Head of caudate nucleus (tissue), 42 donors: ENCODE measurements at places on chromosomes 13 and 19.

GRCh38 chr13:77861741-77862140 lies 56.9 kb downstream of the EDNRB start:
- no peak for DNase-seq

DNA sequence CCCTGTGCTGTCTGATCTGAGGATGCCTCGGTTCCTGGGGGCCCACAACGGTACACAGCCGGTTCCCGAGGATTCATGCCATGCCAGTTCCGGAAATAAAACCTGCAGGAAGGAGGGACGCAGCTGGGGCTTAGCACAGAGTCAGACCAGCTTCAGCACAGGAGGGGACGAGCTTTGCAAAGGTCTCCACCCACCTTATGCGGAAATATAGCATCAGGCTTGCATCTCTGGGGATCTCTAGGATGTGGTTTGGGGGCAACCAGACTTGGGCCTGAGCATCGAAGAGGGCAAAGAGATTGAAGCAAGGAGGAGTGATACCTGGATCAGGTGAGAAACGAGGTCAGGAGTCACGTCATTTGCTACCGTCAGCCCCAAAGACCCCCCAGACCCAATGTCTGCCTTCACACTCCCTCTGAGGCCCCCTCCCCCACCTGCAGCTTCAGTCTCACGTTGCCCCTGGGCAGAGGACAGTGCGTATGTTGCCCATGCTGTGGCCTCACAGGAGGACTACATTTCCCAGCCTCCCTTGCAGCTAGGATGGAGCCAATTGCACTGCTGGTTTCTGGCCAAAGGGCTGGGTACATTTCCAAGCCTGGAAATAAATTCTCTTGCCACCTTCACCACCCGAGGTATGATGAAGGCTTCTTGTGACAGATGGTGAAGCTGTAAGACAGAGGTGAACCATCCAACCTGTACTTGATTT lies 12.1 kb downstream of the TYK2 start:
- no peak for DNase-seq

- no peak for DNase-seq
Measured at GRCh38 chr19:14889994-14890642, 4.2 kb upstream of the OR7A17 start.

- no peak for DNase-seq
Measured at GRCh38 chr13:88031980-88032559, 360.9 kb downstream of the SLITRK5 start.

DNA sequence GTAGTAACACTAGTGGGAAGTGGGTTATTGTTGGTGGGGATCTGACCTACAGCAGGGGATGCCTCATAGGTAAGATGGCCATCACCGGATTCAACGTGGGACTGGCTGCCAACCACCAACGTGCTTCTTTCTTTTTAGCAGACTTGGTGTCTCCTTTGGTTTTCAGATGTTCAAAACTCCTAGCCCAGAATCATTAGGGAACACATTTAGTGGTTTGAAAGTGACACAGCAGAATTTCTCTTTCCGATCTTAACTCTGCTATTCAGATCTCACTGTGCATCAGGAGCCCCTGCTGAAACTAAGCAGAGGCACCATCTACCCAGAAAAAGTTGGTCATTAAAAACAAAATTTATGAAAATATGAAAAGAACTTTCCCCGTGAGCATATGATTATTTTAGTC lies 36.7 kb upstream of the PCDH8 start:
- DNase-seq = no peak

- DNase-seq = no peak
Measured at GRCh38 chr13:26813980-26814348, 53.4 kb upstream of the GPR12 start.

- DNase-seq = peak; percentile 69
Measured at GRCh38 chr19:18419195-18419698, at the start of gene SSBP4. Gene SSBP4 (plus strand): TSS chr19:18419398. CDS start chr19:18419649, 251 bp downstream.

GRCh38 chr13:96248996-96249395 lies 159.1 kb downstream of the HS6ST3 start:
- no peak for DNase-seq

- DNase-seq = peak; percentile 57
Measured at GRCh38 chr19:14561847-14562351, 10.0 kb downstream of the NDUFB7 start.

GRCh38 chr19:33047422-33047821 lies 17.3 kb downstream of the RHPN2 start:
- DNase-seq = no peak

GRCh38 chr19:55113570-55114039 lies 3.8 kb downstream of the PPP1R12C start:
- peak; percentile 63 for DNase-seq

DNA sequence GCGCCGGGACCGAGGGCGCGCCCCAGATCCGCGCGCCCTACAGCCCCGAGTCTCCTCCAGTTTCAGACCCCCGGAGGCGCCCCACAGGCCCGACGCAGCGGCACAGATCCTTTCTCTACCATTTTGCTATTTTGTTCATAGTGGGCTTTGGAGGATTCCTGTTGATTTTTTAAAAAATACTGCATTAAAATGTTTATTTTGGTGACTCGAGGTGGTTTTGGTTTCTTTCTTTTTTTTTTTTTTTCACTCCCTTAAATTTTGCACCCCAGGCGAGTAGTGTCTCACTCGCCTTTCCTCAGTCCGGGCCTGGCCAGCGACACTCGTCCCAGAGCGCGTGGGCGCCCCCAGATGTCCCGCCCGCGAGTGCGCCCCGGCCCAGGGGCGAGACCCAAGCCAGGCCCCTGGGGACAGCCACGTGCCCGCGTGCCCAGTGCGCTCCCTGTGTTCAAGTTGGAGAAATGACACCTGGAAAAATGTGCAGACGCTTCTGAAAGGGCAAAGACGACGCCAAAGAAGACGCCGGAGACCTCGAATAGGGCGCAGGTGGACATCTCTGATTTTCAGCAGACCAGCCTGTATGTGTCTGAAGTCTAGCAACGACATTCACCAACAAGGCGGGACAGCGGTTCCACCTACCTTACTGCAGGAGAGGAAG lies 471 bp upstream of the INSR start:
- peak; percentile 76 for DNase-seq

DNA sequence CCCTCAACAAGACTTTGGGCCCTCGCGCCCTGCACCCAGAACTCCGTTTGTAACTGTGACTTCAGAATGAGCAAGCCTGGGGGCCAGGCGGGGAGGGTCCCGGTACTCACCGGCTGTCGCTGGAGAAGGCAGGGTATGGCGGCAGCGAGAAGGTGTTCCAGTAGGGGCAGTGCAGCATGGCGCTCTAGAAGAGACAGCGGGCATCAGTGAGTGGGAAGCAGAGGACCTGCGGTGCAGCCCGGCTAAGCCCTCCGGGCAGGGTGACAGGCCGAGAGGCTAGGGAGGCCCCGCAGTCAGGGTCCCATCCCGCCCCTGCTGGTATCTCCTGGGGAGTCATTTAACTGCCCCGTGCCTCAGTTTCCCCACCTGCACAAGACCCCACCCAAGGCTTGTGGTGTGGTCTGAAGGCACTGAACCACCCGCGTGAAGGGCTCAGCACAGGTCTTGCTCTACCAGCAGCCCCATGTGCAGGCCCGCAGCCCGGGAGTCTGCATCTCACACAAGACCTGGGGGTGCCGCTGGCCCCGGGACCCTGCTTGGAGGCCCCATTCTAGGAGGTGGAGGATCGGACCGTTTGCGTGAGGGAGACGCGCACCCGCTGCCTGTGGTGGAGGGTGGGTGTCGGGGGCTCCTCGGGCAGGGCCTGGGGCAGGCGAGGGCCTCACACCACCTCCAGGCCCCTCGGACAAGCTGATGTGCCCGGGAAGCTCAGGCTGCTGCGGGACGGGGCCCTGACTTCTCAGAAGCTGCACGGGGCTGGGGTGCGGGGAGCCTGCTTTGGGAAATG lies 24.6 kb downstream of the SBNO2 start:
- DNase-seq = no peak

DNA sequence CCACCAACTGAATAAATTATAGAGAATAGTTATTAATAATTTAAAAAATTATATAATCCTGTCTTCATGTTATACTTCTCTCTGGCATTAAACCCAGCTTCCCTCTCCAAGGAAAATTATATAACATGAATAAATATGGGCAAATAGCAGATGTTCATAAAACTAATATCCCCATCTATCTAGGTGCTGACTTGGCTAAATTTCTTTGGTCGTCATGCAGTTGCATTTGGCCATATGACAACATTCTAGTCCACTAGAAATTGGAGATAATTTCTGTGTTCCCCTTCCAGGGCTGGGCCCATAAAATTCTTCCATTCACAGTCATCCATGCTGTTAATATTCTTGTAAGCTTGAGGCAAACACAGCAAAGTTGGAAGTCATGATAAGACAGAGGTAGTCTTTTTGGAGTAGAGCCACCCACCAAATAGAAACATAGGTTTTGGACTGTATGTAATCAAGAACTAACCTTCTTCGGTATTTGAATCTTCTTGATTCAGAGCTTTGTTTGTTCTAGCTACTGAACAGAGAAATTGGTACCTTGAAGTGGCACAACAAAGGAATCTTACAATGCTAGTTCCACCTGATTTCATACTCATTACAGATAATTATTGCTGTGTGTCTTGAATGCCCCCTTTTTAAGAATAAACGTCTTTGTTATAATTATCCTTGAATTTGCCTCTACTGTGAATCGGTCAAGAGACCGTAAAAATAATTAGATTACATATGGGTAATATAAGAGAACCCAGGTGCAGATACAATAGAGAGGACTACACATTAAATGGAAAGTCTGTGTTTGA lies 678.5 kb upstream of the PCDH20 start:
- no peak for DNase-seq

DNA sequence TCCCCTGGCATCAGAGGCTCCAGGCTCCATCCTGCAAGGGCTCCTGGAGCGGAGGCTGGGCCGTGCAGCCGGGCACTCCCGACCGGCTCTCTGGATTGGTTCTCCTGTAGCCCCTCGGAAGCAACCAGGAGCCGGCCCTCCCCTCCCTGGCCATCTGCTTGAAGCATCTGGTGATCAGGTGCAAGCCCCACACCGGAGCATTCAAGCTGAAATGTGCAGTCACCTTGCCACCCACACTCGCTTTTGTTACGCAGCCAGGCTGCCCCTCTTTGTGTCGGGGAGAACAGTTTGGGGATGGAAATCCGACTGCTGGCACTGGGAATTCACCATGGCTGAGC lies 258.8 kb downstream of the ZNF536 start:
- DNase-seq = no peak

DNA sequence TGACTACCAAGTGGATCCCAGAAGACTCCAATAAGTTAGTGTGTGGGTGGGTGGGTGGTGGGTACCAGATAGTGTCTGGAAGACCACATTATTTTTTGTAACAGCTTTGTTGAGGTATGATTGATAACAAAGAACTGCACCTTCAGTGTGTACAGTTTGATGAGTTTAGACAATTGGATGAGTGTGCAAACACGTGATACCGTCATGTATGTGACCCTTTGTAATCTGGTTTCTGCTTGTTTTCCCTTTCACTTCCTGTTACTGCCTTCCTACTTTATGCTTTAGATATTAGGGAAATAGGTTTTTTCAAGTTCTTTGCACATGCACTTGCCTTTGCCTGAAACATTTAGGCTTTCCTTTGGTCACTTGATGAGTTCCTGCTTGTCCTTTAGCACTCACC lies 8.5 kb downstream of the RPL21 start:
- no peak for DNase-seq

DNA sequence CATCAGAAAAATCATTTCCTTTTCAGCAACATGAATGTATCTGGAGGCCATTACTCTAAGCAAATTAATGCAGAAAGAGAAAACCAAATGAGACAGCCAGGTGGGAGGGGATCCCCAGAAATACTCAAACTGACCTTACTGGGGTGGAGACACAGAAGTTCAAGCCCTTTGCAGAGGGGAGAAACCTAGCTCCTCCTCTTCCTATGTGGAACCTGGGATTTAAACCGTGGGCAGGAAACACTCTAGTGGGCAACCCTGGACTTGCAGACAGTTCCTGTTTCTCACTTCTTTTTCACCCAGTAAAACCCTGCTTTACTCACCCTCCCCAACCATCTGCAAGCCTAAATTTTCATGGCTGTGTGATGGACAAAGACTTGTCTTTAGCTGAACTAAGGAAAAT lies 61.3 kb downstream of the SLITRK6 start:
- no peak for DNase-seq

- DNase-seq = no peak
Measured at GRCh38 chr19:19170873-19171672, 1.0 kb upstream of the MEF2B start.

GRCh38 chr13:25727810-25728209 lies 324.0 kb downstream of the SHISA2 start:
- no peak for DNase-seq

DNA sequence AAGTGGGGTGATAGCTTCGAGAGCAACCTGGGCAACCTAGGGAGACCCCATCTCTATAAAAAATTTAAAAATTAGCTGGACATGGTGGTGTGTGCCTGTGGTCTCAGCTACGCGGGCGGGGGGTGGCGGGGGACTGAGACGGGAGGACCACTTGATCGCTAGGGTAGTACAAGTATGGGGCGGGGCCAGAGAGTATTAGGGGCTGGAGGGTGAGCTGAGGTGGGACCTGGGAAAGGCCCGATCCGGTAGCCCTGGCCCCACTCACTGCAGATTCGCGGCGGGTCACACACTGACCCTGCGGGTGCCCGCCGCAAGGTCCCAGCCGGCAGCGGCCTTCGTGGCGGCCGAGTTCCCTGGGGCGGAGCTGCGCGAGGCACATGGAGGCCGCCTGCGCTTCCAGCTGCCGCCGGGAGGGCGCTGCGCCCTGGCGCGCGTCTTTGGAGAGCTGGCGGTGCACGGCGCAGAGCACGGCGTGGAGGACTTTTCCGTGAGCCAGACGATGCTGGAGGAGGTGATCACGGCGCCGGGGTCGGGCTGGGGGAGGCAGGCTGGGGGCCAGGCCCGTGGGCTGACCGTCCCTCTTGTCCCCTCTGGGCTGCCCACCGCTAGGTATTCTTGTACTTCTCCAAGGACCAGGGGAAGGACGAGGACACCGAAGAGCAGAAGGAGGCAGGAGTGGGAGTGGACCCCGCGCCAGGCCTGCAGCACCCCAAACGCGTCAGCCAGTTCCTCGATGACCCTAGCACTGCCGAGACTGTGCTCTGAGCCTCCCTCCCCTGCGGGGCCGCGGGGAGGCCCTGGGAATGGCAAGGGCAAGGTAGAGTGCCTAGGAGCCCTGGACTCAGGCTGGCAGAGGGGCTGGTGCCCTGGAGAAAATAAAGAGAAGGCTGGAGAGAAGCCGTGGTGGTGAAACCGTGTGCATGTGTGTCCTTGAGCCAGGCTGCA lies 2.0 kb upstream of the ARHGAP45 start:
- peak; percentile 29 for DNase-seq

DNA sequence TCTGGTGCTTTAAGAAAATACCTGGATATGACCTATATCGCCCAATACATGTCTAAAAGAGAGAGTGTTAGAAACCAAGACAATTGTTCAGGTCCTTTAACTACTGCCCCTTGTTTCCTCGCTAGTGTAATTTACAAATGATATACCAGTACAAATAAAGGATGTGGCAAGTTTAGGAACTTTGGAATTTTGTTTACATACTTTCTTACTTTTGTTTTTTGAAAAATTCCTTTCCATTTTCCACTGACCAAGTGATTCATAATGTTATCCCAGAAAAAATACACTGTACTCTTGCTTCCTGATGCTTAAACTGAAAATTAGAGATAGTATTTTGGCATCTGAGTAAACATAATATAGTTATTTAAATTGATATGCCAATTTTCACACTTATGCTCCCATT lies 96.8 kb upstream of the CSNK1A1L start:
- DNase-seq = no peak
